ENCODE measurements at places on chromosomes 13 and 19.

- DNase-seq, result no peak
Measured at GRCh38 chr13:35722458-35723052, 246.1 kb upstream of the MAB21L1 start.

GRCh38 chr13:25905611-25906010, 146.2 kb downstream of the SHISA2 start:
- no peak for DNase-seq

GRCh38 chr13:29195456-29195855, 375.3 kb downstream of the MTUS2 start:
- DNase-seq, result no peak

DNA sequence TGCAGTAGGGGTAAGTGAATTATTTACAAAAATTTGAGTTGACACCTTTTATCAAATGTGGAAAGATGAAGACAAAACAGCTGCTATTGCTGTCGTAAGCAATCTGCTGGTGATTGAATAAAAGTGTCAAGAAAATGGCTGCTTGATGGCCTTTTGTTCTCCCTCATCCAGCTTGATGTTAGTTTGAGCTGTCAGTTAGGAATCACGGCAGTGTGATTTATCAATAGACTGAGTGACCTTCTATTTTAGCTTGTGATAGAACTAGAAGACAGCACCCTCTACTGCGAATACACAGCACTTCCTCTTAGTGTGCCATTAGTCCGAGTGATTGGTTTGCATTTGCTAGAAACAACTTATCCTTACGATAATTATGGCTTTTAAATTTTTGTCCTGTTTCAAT, 76.3 kb downstream of the MZT1 start:
- DNase-seq, result peak; percentile 53

GRCh38 chr13:97327086-97327485, 105.0 kb downstream of the MBNL2 start:
- DNase-seq, result no peak

DNA sequence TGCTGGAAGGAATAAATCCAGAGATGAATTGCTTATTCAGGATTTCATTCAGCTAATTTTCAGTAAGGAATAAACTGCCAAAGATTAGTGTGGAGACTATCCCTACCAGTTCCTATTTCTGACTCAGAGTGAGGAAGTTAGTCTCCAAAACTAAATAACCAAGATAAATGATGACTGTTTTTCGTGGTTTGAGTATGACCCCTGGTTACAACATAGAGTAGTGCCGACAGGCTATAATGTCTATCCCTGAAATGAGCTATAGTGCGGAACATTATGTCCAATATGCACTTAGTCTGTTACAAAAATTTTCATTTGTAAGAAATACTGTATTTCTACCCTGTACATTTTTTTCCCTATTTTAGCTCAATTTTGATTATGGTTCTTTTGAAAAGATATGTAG, 51.4 kb downstream of the NBEA start:
- DNase-seq, result no peak

- peak; percentile 64 for DNase-seq
Measured at GRCh38 chr19:13795595-13796300, 505 bp downstream of the ZSWIM4 start.

DNA sequence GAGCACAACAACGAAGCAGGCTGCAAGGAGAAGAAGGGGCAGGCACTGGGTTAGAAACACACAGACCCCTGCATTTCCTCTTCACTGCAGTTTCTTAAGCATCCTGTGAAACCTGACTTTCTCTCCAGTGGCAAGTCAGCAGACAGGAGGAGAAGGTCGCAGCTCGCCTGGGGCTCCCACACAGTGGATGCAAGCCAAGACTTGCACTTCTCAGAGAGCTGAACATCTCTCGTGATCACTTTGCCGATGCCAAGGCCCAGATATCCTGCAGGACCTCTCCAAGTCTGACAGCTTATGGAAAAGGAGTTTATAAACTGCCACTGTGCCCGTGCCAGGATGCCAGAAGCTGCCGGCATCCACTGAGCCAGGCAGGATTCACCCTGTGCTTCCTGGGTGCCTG, 18.4 kb downstream of the TMEM272 start:
- no peak for DNase-seq

DNA sequence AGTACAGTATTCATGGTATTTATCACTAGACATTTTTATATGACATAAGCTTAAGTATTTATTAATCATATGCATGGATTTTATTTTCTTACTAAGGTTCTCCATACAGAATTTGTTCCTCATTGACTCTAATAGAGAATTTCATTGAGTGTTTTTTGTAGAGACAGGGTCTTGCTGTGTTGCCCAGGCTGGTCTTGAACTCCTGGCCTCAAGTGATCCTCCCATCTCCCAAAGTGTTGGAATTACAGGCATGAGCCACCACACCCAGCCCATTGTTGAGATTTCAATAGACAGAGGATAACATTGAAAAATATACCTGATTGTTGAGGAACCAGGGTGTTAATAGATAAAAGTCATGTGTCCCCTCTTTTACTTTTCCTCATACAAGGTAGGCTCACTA, 26.1 kb downstream of the IPO5 start:
- no peak for DNase-seq

GRCh38 chr13:76043874-76044273, 407.7 kb downstream of the LMO7 start:
- peak; percentile 49 for DNase-seq

GRCh38 chr13:49733181-49733951, 42.1 kb upstream of the EBPL start:
- no peak for DNase-seq

GRCh38 chr13:27794921-27795717, 2.8 kb downstream of the GSX1 start:
- no peak for DNase-seq

GRCh38 chr19:5832061-5832460, 7.4 kb downstream of the FUT6 start:
- no peak for DNase-seq

GRCh38 chr13:74062933-74063332, 71.3 kb downstream of the KLF12 start:
- DNase-seq, result no peak

- DNase-seq, result peak; percentile 84
Measured at GRCh38 chr13:80742033-80742432, 401.1 kb upstream of the SPRY2 start.

DNA sequence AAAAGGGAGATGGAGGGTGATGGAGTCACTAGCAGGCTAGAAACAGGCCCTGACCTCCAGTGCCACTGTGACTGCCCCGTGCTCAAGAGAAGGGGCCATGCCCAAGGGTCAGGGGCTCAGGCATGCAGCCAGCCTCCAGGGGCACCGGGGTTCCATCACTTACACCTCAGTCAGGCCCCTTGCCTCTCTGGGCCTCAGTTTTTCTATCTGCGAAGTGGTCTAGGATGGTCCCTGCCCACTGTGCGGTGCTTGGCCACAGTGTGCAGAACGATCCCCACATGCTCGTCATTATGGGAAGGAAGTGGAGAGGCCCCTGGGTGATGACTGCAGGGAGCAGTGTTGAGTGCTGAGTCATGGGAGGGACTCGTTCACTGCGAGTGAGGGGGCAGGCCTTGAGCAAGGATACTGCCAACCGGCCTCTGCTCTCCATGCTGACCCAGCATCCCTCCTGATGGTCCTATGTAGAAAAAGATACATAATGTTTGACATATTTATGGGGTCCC, 23.1 kb downstream of the TMED1 start:
- DNase-seq, result no peak

GRCh38 chr13:30991184-30991583, 58.7 kb downstream of the TEX26 start:
- no peak for DNase-seq

GRCh38 chr19:55488986-55489710, 912 bp downstream of the SSC5D start:
- no peak for DNase-seq

GRCh38 chr19:7149956-7150705, 80.6 kb downstream of the ZNF557 start:
- peak; percentile 19 for DNase-seq

GRCh38 chr13:104586051-104586746, 1520.0 kb upstream of the SLC10A2 start:
- no peak for DNase-seq

- no peak for DNase-seq
Measured at GRCh38 chr13:60562096-60562780, 165.2 kb downstream of the TDRD3 start.

DNA sequence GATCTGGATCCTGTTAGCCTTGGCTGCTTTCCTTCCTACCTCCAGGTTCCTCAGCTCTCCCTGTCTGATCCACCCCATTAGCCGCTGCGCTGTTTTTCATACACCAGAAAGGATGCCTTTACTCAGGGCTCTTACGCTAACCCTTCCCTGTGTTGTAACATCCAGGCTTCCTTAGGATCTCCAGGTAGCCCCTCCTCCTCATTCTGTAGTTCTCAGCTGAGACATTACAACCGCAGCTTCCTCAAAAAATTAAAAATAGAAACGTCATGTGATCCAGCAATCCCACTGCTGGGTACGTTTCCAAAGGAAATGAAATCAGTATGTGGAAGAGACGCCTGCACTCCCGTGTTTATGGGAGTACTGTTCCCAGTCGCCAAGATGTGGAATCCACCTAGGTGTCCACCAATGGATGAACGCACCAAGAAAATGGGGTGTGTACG, 18.4 kb upstream of the MYADM start:
- DNase-seq, result peak; percentile 16

DNA sequence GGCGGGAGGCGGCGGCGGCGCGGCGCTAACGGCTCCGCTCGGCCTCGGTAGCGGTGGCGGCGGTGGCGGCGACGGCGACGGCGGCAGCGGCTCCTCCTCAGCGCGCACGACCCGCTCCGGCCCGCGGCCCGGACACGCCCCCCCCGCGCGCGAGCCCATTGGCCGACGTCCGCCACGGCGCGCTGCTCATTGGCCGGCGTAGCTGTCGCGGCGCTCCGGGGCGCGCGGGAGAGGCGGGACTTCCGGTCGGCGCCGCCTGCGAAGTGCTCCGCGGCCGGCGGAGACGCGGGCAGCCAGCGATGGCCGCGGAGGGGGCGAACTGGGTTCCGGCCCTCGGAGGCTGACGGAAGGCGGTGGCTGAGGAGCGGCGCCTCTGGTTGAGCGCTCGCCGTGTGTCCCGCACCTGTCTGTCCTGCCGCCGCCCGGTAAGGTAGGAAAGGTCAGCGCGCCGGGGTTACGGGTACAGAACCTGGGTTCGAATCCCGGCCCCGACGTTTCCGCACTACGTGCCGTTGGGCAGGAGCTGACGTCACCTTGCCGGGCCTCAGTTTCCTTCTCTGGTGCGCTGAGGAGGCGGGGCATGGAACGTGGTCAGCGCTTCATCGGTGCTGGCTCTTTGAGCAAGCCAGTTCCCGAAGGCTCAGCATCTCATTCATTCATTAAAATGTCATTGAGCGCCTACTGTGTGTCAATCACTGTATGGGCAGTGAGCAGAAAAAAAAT, at the start of gene ELAVL1:
Gene ELAVL1 (minus strand): TSS at position 108 of the 723 bp plus-strand sequence. CDS start 13,826 bp downstream, outside the sequence.
- peak; percentile 97 for DNase-seq

- no peak for DNase-seq
Measured at GRCh38 chr19:2775556-2776430, 7.3 kb downstream of the SGTA start.

- no peak for DNase-seq
Measured at GRCh38 chr19:14510311-14511228, 7.6 kb downstream of the DNAJB1 start.

DNA sequence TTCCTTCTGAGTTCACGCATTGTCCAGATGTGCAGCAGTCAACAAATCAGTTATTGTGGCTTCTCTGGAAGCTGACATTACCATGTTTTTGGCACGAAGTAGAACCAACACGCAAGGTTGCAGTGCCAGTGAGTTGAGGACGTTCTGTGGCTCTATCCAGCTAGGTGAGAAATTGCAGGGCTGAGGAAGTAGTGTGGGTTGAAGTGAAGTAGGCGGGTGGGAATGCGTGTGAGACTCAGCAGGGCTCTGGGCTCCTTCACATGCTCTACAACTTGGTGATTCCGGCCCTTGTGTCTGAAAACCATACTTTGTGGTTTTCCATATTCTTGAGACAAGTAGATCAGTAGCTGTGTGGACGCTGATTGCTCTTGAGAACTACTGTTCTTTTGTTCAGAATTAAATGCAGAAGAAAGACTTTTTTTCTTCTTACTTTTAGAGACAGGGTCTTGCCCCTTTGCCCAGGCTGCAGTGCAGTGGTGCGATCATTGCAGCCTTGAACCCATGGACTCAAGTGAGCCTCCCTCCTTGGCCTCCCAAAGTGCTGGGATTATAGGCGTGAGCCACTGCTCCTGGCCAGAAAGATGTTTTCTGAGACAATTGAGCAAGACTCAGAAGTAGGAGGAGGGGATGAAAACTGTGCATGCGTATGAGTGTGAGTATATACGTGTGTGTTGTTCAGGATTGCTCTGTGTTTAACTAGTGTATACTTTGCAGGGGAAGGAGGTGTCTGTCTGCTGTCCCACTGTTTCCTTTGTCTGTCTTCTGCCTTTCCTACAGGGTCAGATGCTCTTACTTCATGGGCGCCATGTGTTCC, 46.2 kb downstream of the GATAD2A start:
- no peak for DNase-seq

- no peak for DNase-seq
Measured at GRCh38 chr13:29379865-29380264, 215.6 kb downstream of the SLC7A1 start.

GRCh38 chr13:97257800-97258799, 36.0 kb downstream of the MBNL2 start:
- no peak for DNase-seq

DNA sequence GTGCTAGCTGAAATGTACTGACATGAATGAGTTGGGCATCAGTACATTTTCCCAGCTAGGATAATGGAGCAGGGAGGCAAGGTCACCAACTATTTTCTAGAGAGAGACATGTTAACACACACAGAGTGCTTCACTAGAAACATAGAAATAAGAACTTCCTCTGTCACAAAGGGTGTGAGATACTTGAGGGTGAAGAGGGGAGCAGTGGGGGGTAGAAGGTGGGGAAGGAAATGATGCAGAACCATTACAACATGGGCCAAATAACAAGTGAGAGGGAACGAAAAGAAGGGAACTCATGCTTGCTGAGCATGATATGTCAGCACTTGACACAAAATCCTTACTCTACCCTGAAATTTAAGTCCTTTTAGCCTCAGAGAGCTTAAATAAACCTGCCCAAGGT, 87.8 kb upstream of the RFC3 start:
- DNase-seq, result no peak

GRCh38 chr19:33302974-33303790, 848 bp upstream of the CEBPA start:
- peak; percentile 54 for DNase-seq

DNA sequence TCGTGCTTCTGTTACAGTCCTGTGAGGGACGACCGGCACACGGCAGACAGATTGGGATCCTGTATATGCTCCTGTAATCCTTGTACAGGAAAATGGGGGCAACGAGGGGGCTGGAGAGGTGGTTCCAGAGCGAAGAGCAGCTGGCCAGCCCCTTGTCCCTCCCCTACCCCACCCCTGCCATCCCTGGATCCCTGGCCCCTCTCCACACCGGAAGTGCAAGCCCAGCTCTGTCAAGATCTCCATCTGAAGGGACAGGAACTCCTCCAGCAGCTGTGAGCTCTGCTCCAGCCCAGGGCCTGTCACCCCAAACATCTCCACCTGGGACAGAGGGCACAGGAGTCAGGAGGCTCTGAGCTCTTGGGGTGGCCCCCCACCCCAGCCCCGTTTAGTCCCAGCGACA, 5.5 kb upstream of the CCER2 start:
- no peak for DNase-seq

- DNase-seq, result no peak
Measured at GRCh38 chr19:55244004-55244680, 14.7 kb downstream of the PPP6R1 start.

GRCh38 chr13:71021825-71022422, 845.1 kb downstream of the DACH1 start:
- DNase-seq, result peak; percentile 53

All from NCI-H69 (cell line).